Activated naive CD8-positive, alpha-beta T cell treated with anti-CD3 and anti-CD28 coated beads, Interleukin-2, amount 10 ng/mL, durations not matched to agents 7 days and 5 days (primary cell): ENCODE measurements at places on chromosomes 2 and 18. TPM values are rescaled to one million over a fixed set of nuclear protein-coding genes. Genes with fewer than 3 reads are reported as not detected.

The TSPYL6 gene
- total RNA-seq = not detected

The ASB18 gene
- not detected for total RNA-seq

The TUBA3E gene
- not detected for total RNA-seq

The IL1R1 gene
- not detected for total RNA-seq

The SERPINB4 gene
- total RNA-seq = not detected

The RNU2-63P gene
- total RNA-seq = 21.5 TPM

The ALPI gene
- not detected for total RNA-seq

The HOXD13 gene
- not detected for total RNA-seq

The FAM136A gene
- 36.3 TPM for total RNA-seq

The CCDC178 gene
- total RNA-seq = not detected

The CFAP210 gene
- total RNA-seq = not detected

The CYP27C1 gene
- not detected for total RNA-seq

The RGPD3 gene
- not detected for total RNA-seq
